ENCODE measurements at places on chromosomes 1 and 21.

- DNase-seq, result no peak
Measured at GRCh38 chr1:177282976-177283375, 112.2 kb downstream of the BRINP2 start.

DNA sequence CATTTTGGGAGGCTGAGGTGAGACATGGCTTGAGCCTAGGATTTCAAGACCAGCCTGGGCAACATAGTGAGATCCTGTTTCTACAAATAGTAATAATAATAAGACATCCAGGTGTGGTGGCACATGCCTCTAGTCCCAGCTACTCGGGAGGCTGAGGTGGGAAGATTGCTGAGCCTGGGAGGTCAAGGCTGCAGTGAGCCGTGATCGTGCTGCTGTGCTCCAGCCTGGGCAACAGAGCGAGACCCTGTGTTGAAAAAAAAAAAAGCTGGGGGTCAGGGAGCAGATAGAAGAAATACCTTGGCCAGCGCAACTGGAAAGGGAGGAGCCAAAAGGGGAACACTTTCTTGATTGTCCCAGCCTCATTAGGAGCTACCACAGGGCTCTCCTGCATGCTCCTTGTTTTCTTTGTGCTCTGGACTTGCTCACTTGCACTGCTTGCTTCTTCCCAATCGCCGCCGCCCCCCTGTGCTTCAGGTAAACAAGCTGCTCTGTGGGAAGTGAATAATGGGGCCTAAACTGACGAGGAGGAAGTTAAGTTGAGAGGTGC is 31.1 kb downstream of the PBX1 start:
- DNase-seq, result no peak

DNA sequence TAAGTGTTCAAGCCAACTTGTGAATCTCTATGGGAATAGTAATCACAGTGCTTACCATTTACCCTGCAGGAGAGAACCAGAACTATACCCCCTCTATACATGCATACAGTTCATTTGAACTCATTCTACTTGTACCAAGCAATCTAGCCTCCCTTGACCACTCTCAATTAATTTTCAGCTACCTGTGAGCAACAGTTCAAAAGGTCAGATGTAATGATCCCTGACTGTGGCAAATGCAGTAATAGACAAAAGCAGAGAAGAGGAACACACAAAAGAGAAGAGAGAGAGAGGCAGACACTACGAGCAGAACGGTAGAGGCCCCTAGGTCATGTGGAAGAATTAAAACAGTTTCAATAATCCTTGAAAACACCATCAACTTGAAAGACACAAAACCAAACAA is 52.8 kb downstream of the FMO4 start:
- DNase-seq, result peak; percentile 27

DNA sequence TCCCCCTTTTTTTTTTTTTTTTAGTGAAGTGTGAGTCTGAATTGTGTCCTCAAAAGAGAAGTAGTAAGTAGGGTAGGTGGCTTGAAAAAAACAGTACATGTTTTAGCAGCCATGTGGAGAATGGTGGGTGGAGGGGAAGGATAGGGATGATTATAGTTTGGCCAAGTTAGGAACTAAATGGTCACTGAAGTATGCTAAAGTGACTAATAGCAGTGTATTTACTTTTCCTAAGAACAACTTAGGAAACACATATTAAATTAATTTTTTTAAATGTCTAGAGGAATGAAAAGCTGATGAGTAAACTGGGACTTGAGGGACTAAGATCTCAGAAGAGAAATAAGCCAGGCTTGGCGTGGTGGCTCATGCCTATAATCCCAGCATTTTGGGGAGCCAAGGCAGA is 55.5 kb downstream of the PLA2G4A start:
- no peak for DNase-seq

GRCh38 chr1:111154021-111154999 is 14.3 kb downstream of the CEPT1 start:
- DNase-seq, result no peak
